RPMI7951 (cell line): ENCODE measurements at places on chromosomes 12 and 14. TPM values are rescaled to one million over a fixed set of nuclear protein-coding genes. Genes with fewer than 3 reads are reported as not detected.

Gene CCDC175
- total RNA-seq, result not detected in 2 replicates

Gene TTC9
- total RNA-seq, result 0.10 TPM in 1 of 2 replicates, not detected in the other

Gene NPFF
- not detected in 2 replicates for total RNA-seq

Gene PPP1R36
- 0.48 and 0.78 TPM in 2 replicates for total RNA-seq

Gene C14orf132
- total RNA-seq, result 22.6 and 24.6 TPM in 2 replicates

Gene ZFHX2
- total RNA-seq, result not detected in 2 replicates

Gene LRTM2
- total RNA-seq, result not detected in 2 replicates

Gene CRACR2A
- total RNA-seq, result 12.4 and 17.9 TPM in 2 replicates

Gene IAPP
- not detected in 2 replicates for total RNA-seq

Gene TAS2R8
- total RNA-seq, result 0.20 TPM in 1 of 2 replicates, not detected in the other

Gene CLEC1A
- 0.12 TPM in 1 of 2 replicates, not detected in the other for total RNA-seq

Gene LRRC10
- not detected in 2 replicates for total RNA-seq

Gene HHIPL1
- total RNA-seq, result 0.24 and 0.49 TPM in 2 replicates

Gene PRPH
- 0.12 TPM in 1 of 2 replicates, not detected in the other for total RNA-seq

Gene CCDC177
- total RNA-seq, result not detected in 2 replicates

Gene ANO4
- total RNA-seq, result 0.48 and 1.1 TPM in 2 replicates

Gene KLRC1
- total RNA-seq, result not detected in 2 replicates

Gene TRIM9
- 4.0 and 4.2 TPM in 2 replicates for total RNA-seq

Gene XPOT
- total RNA-seq, result 63.8 and 74.0 TPM in 2 replicates

Gene SMOC1
- total RNA-seq, result not detected in 2 replicates

Gene ADCY4
- not detected in 2 replicates for total RNA-seq
